Stimulated activated CD4-positive, alpha-beta T cell treated with anti-CD3 and anti-CD28 coated beads, Interleukin-2, amount 100 ng/mL, for 48 hours (primary cell): ENCODE measurements at places on chromosomes 5 and 9.

GRCh38 chr5:32760091-32760509, 49.0 kb downstream of the NPR3 start:
- no peak for DNase-seq

- no peak for DNase-seq
These were observed 81.1 kb downstream of the AOPEP start for GRCh38 chr9:94807556-94807955.

GRCh38 chr9:33661176-33661575, 134.2 kb upstream of the PRSS3 start:
- DNase-seq, result no peak

DNA sequence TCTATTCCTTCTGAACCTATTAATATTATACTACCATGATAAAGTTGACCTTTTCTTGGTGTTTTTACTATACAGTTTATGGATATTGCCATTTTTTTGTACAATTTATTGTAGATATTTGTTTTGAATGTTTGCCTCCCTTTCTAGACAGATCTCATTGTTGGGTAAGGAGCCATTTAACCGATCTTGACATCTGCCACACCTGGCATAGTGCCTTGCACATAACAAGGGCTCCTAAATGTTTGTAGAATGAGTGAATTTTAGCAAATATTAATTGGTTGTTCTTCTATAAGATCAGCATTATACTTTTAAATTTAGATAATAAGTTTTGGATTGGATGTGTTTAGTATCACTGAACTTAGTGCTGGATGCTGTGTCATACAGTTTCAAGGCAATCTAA, 175.3 kb downstream of the GDNF start:
- no peak for DNase-seq

GRCh38 chr9:94135222-94135621, 51.0 kb downstream of the PTPDC1 start:
- no peak for DNase-seq
